Neuronal stem cell (in vitro differentiated cells): ENCODE measurements at places on chromosomes 16 and 17.

DNA sequence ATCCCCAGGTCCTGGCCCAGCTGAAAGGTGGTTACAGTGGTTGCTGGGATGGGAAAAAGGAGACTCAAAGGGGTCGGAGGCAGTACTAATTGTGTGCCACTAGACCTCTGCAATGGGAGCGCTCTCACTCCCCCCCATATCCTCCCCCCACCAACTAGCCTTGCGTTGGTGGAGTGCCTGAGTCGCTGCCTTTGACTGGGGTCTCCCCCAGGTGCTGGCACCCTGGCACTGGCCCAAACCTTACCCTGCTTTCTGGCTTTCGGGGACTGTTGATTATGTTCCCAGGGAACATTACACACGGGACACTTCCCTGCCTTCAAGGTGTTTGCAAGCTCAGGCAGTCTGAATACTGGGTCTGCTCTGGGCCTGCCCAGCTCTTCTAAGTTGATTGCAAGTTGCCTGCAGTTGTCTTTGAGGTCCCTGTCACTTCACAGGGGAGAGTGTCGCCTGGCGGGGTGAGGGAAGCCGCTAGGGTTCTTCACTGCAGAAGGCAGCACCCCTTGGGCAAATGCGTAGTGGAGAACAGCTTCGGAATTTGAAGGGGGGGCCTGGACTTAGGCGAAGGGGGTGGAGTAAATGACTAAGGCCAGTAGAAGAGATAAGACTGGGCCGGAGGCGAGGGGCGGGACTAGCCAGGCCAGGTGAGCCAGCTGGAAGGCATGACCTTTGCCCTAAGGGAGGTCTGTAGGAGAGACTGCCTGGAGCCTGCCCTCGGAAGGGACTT lies 98.0 kb downstream of the RAB11FIP4 start:
- DNase-seq, result no peak

DNA sequence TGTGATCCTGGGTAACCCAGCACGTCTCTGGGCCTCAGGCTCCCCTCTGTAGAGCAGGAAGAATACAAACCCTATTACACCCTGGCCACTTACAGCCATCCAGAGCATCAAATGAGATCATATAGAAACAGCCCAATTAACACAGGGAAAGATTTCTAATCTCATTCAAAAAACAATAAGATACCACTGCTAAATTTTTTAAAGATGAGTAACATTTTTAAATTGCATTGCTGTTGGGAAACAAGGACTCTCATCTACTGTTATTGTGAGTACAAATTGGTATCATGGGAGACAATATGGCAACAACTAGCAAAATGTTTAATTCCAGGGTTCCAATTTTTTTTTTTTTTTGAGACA lies 41.1 kb downstream of the SRL start:
- DNase-seq, result no peak

- no peak for DNase-seq
These were observed 241.0 kb downstream of the XYLT1 start for GRCh38 chr16:17229766-17230165.

GRCh38 chr16:75590920-75591843 lies 25.0 kb downstream of the GABARAPL2 start:
- no peak for DNase-seq

DNA sequence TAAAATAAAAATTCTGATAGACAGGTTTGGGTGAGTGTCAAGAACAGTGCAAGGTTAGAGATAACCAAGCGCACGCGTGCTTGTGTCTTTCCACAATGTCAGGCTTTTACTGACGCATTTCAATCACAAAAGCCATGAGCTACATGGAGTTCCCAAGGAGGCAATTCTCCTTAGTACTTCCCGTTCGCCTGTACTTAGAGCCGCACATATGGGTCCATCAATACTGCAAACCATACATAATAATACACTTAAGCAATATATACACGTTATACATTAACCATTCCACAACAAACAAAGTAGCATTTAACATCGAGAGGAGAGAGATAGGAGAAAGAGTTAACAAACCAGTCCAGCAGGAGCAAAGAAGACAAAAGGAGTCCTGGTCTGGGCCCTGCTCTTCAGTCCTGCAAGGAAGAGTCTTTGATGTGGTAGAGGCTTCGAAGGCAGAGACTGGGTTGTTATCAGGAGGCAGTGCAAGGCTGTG lies 11.9 kb upstream of the GPRC5C start:
- DNase-seq, result no peak

GRCh38 chr16:268141-269053 lies 7.3 kb downstream of the RGS11 start:
- DNase-seq, result no peak

DNA sequence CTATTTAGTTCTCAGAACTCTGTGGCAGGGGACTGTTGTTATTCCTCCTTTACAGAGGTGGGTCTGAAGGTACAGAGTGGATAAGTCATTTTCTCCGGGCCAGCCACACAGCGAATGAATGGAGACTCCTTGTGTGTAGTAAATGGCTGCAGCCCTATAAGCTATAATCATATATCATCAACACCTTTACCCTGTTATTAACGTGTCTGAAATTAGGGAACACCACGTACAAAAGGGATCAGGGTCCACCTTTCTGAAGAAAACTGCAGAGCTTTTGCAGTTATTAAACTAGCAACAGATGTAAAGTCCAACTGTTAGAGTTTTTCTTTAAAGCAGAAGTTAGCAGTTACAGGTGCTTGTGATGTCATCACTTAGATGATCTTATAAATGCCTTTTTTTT lies 696.7 kb downstream of the MAF start:
- no peak for DNase-seq

- peak; percentile 46 for DNase-seq
These were observed at the start of gene FBXO47 for GRCh38 chr17:38967290-38967738. Gene FBXO47 (minus strand): TSS chr17:38967403. CDS start chr17:38963025, 4,378 bp downstream.

DNA sequence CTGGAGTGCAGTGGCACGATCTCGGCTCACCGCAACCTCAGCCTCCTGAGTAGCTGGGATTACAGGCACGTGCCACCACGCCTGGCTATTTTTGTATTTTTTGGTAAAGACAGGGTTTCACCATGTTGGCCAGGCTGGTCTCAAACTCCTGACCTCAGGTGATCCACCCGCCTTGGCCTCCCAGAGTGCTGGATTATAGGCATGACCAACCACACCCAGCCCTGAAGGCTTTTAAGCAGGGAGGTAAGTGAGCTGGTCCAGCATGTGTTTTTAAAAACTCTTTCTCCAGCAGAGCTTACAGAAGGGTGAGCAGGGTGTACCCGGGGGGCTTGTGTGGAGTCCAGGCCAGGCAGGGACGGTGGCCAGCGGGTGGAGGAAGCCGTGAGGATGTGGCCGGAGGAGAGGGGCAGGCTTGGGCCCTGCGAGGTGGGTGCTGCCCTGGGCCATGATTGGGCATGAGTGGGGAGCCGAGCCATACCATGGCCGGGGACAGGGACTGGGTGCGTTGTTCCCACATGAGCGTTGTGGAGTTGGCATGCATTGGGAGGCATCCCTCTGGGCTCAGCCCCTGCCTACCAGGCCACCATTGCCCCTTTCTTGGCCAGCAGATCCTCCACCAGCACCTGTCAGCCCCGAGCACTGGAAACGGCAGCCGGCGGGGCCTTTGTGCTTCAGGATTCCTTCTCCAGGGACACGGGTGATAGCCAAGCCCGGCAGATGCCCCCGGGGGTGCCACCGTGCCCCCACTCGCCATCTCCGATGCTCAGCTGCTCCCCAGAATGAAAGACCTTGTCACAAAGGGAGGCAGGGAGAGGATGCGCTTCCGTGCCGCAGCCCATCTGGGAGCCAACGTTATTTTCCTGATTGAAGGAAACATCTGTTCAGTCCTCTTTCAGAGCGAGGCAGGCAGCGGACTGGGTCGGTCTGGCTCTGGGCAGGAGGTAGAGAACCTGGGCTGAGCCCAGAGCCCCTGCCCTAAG lies 64.5 kb downstream of the RAI1 start:
- no peak for DNase-seq

GRCh38 chr16:27245276-27246172 lies 23.0 kb downstream of the NSMCE1 start:
- DNase-seq, result no peak

DNA sequence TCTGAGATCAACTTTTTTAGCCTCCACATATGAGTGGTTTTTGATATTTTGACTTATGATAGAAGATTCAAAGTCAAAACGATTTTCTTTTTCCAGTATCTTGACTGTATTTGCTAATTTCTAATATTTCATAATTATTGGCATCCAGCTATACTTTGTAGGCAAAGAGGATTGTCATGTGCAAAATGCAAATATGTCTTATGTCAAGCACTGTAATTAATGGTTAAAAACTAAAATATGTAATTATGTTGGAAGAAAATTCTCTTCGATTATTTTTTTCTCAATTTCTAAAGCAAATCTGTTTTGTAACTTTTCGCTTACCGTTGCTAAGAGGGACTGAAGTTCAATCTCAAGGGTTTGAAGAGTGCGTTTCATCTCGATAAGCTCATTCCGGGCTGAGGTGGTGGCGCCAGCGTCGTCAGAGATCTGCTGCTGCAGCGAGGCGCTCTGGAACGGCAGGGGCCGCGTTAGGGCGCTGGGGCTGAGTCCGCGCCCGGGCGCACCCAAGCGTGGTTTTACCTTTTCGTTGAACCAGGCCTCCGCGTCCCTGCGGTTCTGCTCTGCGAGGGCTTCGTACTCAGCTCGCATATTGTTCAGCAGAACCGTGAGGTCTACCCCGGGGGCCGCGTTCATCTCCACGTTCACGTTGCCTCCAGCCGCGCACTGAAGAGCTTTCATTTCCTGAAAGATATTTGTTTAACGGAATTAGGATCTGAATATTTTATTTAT lies 3.0 kb downstream of the KRT27 start:
- no peak for DNase-seq

GRCh38 chr16:75576384-75576811 lies 10.2 kb downstream of the GABARAPL2 start:
- DNase-seq, result no peak

- DNase-seq, result no peak
These were observed 318.9 kb downstream of the HS3ST3B1 start for GRCh38 chr17:14619821-14620220.

DNA sequence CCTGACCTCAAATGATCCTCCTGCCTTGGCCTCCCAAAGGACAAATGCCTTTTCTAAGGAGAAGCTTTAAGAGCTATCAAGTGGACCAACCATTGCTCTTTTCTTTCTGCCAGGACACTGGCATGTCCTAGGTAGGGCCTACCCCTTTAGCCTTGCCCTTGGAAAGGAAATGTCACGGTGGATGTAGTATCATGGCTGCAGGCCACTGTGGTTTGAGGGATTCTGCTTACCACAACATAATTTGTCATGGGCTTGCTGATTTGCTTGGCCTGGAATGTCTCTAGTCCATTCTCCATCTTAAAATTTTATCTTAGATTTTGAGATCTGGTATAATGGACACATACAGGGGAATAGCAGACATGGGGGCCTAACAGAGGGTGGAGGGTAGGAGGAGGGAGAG lies 6.0 kb downstream of the KRT20 start:
- DNase-seq, result no peak

- no peak for DNase-seq
These were observed 1.0 kb downstream of the SRCIN1 start for GRCh38 chr17:38604479-38605403.

- no peak for DNase-seq
These were observed 417.5 kb downstream of the CDH11 start for GRCh38 chr16:64704386-64704785.

DNA sequence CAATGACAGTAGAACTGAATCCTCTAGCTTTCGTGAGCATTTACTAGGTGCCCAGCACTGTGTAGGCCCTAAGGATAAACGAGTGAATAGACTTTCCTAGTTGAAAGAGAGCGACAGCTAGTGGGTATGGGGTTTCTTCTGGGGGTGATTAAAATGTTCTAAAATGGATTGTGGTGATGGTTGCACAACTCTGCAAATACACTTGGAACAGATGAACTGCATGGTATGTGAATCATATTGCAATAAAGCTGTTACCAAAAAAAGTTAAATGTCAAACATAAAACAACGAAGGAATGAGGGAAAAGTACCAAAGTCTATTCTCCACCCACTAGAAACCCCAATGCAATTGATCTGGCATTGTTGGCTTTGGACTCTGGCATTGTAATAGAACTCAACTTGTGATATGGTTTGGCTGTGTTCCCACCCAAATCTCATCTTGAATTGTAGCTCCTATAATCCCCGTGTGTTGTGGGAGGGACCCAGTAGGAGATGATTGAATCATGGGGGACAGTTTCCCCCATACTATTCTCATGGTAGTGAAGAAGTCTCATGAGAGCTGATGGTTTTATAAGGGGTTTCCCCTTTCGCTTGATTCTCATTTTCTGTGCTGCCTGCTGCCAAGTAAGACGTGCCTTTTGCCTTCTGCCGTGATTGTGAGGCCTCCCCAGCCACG lies 70.5 kb downstream of the MARF1 start:
- no peak for DNase-seq

DNA sequence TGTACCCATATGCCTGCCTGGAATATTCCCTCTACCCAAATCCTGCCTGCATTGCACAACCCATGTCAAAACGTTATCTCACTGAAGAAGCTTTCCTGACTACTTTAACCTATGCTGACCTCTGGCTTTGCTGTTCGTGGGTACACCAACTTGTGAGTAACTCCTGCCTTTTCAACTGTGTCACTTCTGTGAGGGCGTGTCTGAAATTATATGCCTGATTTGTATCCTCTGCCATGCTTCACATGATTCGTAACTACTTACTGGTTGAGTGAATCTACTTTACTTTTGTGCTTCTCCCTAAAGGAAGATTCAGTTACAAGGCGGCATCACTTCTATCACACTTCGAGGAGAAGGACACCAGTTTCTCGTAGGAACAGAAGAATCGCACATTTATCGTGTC lies 33.3 kb upstream of the USP43 start:
- DNase-seq, result no peak

GRCh38 chr17:9285602-9286427 lies 264.5 kb downstream of the NTN1 start:
- no peak for DNase-seq

- peak; percentile 24 for DNase-seq
These were observed 90.1 kb upstream of the CDC42EP4 start for GRCh38 chr17:73401911-73402310.

DNA sequence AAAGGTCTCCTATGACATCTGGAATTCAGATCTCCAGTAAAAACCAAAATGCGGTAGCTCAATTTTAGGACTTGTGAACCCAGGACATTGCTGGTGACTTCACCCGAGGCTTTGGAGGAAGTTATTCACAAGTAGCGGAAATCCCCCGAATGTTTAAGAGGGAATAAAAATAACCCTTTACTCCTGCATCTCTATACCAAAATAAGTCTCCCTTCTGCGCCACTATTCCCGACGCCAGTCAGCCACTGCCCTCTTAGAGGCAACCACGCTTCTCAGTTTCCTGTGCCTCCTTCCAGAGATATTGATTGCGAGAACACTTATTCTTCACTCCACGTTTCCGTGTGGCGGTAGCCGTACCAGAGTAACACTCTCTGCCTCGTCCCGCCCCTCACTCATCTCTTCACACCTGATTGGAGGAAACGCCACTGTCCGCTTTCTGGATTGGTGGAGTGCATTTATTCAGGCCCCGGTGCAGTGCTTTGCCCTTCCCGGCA lies 27.4 kb downstream of the EMP2 start:
- DNase-seq, result no peak
